ENCODE measurements at places on chromosomes 3 and 15.

DNA sequence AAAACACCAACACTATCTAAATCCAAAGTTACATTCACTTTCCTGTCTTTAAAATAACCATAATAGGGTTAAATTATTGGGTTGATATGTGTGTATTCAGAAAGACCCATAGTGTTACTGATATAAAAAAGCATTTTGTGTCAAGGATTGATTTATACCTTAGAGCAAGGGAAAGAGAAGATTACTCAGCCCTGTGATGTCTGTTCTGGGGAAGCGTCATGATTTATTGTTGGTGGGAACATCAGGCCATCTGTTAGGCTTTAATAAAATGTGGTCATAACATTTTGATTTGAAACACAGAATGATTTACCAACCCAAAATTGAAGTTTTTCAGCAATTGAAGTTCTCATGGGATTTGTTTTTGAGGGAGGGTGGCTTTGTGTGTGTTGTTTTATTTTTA, 33.2 kb downstream of the SIDT1 start:
- DNase-seq: no peak

GRCh38 chr3:56861511-56861910, 59.8 kb upstream of the ARHGEF3 start:
- no peak for DNase-seq

- no peak for DNase-seq
These were observed 24.7 kb downstream of the MBNL1 start for GRCh38 chr3:152293347-152294006.

GRCh38 chr3:159749406-159749805, 239.2 kb upstream of the IL12A start:
- no peak for DNase-seq

- DNase-seq: no peak
These were observed 187.2 kb downstream of the CADPS start for GRCh38 chr3:62688050-62688449.

DNA sequence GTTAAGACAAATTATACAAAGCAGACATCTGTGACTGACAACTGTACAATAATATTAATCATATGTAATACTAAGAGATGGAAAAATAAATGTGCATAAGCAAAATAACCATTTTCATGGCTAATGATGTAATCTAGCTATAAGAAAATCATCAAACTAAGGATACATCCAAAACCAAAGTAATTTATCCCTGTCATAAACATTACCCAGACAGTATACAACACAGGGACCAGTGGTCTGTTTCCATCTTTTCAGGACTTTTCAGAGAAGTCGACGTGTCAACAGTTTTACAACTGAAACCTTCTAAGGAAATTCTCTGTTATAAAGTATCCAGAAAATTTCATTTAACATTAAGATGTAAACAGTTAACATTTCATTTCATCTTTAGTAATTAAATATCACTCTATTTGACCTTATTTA, 11.0 kb downstream of the THBS1 start:
- DNase-seq: no peak

DNA sequence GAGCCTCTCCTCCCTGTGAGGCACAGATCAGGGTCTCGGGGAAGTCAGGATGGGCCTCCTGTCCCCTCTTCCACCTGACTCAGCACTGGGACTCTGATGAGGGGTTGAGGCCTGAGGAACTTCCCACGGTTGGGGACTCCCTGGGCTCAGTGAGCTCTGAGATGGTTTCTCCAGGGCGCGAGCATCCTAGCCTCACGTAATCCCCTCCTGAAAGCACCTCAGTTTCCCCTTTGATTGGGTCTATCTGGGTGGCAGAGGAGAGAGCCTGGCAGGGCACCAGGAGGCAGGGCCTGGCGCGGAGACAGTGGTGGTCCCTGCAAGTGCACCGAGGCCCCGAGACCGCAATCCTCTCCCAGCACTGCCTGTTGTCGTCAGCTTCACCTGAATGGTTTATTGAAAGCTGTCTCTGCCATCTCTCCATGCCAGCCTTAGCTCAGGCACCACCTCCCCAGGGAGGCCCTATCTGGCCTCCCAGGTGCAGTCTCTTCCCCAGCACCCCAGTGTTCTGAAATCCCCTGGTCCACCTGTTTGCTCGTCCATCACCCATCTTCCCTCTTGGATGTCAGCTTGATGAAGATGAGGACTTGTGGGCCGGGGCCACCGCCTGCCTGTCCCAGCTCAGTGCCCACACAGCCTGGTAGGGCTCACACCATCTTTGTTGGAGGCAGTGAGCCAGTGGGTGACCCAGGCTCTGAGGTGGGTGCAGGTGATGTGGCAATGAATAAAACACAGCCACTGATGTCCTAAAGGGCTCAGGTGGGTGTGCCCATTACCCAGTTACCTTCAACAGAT, 52.2 kb upstream of the PCSK6 start:
- DNase-seq: no peak

DNA sequence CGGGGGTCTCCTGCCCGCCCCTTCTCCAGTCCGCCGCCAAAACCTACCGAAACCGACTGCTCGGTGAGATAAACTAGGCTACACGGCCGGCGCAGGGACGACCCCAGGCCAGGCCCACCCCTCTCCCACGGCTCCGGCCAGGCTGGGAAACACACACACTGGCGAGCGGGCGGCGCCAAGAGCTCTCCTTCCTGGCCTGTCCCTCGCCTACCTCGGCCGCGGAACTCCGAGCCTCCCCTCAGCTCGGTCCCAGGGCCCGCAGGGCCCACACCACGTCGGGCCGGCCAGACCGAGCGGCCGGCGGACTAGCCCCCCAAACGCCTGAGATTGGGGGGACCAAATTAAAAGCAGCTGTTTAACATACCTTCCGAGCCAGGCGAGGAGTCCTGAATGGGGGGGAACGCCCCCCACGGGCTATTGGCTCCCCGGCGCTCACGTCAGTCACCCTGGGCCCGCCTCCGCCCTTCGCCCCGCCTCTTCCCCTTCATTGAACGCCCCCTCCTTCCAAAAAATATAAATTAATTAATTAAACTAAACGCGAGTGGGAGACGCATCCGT, 4.0 kb upstream of the SIN3A start:
- DNase-seq: peak; percentile 76

Data from D721Med (cell line).